NCI-H82 (cell line): ENCODE measurements at places on chromosomes 7 and 10.

- DNase-seq, result no peak
Observed at GRCh38 chr7:143411976-143412708, 3.5 kb upstream of the EPHA1 start.

- DNase-seq, result peak; percentile 57
Observed at GRCh38 chr7:149209518-149210269, 14.3 kb downstream of the ZNF282 start.

- no peak for DNase-seq
Observed at GRCh38 chr10:130989670-130990232, 321.8 kb downstream of the TCERG1L start.

GRCh38 chr10:62755662-62756653 lies 48.6 kb upstream of the ADO start:
- no peak for DNase-seq

DNA sequence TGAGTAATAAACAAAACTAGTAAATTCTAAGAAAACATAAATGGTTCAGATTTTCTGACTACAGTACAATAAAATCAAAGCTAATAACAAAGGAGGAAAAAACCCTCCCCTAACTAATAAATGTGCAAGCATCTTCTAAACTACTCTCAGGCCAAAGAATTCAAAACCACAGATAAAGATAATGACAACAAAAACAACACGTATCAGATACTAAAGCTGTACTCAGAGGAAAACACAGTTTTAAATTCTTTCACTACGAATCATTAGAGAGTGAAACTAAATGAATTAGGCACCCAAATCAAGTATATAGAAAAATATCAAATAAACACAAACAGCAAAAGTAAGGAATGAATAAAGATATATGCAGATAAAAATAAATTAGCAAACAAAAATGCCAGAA lies 200.9 kb downstream of the TEX36 start:
- no peak for DNase-seq
